Frontal cortex (tissue), 4 donors: ENCODE measurements at places on chromosomes 12 and 14.

DNA sequence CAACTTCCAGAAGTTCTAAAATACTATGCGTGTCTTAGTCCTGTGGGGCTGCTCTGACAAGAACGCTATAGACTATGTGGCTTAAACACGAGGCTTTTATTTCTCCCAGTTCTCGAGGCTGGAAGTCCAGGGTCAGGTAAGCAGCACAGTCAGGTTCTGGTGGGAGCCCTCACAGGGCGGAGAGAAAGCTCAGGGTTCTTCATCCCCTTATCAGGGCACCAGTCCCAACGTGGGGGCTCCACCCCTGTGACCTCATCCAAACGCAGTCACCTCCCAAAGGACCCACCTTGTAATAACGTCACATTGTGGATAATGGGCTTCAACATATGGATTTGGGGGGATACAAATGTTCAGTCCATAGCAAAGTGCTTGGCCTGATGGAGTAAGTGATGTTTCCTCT is 37.1 kb upstream of the TC2N start:
- no peak for DNase-seq

- no peak for DNase-seq
These were observed 71.0 kb downstream of the NUAK1 start for GRCh38 chr12:106067606-106068205.

DNA sequence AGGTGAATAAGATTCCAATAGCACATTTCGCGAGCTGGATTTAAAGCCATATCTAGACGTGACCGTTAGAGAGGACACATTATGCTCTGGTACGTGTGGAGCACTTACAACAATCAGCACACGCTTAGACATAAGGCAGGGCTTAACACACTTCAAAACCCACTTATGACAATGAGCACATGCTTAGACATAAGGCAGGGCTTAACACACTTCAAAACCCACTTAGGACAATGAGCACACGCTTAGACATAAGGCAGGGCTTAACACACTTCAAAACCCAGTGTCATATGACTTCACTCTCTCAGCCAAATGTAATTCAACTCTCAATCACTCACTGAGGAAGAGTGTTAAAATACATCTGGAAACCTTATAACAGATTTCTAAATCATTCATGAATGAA is 11.2 kb upstream of the PLD4 start:
- DNase-seq = no peak

DNA sequence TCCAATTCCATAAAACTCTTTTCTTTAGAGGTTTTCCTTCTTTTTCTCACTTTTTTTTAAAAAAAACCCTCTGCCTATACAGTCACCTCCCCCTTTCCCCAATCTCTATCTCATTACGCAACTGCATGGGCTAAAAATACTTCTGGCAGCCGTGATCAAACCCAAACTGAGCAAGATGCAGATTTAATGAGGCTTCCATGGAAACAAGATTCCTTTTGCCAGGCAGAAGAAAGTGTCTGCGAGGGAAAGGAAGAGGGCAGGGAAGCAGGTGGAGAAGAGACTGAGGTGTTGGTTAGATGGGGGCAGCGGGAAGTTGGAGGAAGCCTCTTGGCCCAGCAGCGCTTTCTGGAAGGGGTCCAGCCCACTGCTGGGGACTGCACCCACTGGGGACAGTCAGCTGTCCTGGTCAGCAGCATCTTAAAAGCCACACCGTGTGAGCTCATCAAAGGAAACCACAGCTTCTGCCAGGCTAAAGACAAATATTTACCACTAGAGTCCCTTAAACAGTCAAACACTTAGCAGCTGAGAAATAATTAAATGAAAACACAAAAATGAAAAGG is 90.4 kb downstream of the SLC8A3 start:
- DNase-seq = no peak

DNA sequence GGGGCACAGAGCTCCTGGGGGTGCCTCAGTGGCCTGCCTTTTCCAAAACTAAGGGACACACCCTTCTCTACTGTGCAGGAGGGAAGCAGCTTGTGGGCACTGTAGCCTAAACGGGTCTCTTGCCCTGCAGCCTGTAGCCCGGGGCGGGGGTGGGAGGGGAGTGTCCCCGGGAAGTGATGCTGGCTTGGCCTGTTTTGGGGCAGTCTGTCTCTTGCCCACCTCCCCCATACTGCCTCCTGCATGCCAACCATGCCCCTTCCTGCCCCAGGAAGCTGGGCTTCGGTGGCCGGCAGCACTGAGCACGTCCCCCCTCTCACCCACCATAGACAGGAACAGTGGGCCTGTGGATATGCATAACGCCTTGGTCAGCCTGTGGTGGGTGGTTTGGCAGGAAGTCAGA is 43.4 kb downstream of the PRIMA1 start:
- DNase-seq = no peak

DNA sequence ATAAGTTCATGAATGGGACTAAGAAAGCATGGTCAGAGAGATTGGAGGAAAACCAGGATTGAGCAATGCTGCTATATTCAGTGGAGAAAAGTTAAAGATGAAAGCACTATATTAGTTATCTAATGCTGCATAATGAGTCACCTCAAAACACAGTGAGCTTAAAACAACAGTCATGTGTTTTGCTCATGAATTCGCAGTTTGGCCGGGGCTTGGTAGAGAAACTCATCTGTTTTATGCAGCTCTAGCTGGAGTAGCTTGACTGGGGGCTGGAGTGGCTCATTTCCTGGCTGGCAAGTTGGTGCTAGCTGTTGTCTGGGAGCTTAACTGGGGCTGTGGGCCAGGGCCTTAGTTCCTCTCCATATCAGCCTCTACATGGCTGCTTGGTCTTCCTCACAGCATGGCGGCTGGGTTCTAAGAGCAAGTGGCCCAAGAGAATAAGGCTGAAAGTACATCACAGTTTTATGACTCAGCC is 90.1 kb downstream of the ADCK1 start:
- DNase-seq = no peak

GRCh38 chr14:37082449-37082848 is 90.0 kb downstream of the SLC25A21 start:
- DNase-seq = no peak

DNA sequence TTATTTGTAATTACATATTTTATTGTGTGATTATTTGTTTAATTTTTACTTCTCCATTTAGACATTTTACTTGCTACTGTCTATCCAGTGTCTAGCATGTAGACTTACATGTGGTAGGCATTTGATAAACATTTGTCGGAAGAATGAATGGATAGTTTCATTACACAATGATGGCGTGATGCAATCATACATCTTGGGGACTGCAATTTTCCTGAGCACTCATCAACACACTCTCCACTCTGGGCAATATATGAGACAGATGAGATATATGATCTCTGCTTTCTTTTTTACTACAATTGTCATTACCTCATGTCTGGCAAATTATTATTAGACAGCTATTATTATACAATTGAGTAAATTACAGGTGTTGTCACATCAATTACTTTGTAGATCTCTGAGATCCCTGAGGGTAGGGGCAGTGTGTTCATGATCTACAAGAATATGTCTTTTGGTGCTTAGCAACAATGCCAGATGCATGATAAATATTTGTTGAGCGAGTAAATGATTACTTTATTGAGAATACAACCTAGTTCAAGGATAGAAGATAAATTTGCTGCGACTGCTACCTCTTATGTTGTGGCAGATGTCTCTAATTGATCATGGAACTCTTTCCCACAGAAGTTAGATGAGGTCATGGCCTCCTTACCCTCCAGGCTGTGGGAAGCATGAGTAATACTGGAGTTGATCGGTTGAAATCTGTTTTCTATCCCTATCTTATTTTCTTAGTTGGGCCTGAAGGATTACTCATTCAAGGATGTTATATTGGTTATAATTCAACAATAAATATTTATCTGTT is 416.0 kb downstream of the LRIG3 start:
- DNase-seq = no peak

GRCh38 chr12:121596526-121596925 is 15.7 kb upstream of the KDM2B start:
- no peak for DNase-seq

GRCh38 chr12:123280971-123281370 is 9.3 kb upstream of the CDK2AP1 start:
- DNase-seq = no peak

DNA sequence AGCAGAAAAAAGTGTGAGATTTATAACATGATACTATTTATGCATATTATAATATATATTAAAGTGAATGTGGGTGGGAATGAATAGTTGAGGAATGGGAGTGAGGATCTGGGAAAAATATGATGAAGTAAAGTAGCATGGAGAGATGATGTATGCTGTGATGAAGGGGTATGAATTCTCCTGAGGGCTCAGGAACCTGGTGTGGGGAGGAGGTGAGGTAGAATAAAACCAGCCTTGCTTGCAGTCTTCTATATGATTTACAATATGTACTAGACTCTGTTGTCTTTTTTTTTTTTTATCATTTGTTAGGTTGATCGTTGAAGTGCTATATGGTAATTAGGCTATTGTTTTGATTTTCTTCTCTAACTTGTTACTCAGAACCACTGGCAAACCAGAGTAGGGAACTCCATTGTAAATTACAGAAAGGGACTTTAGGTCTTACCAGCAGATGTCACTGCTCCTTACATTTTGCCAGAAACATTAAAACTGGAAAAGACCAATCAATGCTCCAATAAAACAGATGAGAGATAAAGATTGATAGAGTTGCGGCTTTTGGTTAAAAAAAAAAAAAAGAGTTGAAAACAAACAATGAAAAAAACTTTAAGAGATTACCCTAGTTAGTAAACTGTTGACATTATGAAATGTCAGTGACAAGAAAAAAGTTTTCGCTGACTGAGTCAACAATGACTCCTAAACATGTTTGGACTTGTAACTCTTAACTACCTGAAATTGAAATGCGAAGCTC is 39.9 kb downstream of the ATL1 start:
- no peak for DNase-seq

DNA sequence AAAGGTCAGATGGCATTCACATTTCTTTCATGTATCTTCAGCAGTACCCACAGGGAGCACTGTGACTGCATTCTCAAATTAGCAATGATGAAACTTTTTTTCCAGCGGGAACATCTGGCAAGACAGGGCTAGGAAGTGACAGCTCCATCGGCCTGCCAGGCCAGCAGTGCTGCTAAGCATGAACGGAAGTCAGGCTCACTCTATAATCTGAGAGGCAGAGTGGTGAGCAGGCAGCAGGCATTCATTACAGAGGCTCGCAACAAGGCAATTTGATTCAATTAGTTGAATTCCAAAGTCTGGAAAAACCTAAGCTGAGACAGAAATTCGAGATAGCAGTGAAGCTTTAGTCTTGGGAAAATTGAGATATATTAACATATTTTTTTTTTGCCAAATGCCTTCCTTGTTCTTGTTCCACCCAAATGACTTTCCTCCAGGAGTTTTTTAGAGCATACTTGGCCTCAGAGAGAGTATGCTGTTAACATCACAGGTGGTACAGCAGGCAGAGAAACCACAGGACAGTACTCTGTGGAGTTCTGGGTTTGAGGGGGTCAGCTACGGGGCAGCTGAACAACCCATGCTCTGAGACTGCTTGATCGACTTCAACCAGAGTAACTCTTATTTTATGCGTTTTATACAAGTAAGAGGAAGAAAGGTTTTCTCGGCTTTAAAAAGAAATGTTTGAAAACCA is 414.9 kb downstream of the APAF1 start:
- no peak for DNase-seq

DNA sequence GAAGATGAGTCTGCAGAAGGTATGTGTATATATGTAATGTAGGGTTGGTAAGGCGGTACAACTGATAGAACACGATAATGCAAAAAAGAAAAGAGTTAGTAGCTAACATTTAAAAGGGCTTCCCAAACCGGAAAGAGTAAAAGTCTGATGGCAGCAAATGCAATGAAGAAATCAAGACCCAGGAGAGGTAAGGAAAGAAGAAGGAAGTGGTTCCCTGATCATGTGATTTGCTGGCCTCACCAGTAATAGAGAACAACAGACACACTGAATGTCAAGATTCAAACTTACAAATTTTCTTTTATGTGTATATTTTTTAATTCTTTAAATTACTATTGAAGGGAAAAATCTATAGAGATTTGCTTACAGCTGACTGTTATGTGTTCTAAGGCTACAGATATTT is 18.4 kb downstream of the ZFC3H1 start:
- DNase-seq = no peak

GRCh38 chr14:50733494-50733893 is 65.4 kb upstream of the SAV1 start:
- no peak for DNase-seq

GRCh38 chr12:95439461-95440230 is 34.3 kb upstream of the METAP2 start:
- no peak for DNase-seq

DNA sequence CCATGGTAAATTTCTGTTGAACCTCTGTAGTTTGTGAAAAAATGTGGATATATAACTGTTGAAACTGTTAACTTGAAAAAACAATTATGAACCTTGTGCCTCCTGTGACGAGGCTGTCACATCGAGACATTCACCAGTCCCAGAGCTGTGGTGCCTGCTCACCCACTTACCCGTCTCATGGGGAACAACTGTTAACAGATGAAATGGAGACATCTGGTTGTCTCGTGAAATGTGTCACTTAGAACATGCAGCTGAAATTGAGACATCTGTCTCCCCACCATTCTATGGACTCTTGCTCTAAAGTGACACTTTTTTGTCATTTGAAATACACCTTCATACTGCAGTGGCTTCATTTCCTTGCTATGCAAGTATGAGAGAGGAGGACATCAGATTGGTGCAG is 240.6 kb downstream of the GXYLT1 start:
- DNase-seq = no peak

DNA sequence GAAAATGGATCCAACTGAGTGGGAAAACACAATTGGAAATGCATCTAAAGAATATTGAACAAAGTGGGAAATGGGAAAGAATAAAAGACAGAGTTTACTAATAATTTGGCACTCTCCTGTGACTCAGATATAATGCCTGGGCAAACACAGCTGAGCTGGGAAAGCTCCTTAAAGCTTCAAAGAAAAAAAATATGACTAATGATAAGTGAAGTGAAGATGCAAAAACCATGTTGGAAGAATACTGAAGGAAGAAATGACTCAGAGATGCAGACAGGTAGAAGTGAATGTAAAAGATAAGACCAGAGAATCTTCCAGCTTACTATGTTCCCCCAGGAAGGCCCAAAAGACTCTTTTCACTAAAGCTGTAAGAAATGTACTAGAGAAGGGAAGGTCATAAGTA is 62.4 kb upstream of the FOXG1 start:
- no peak for DNase-seq

GRCh38 chr12:588646-589045 is 74.6 kb downstream of the NINJ2 start:
- DNase-seq = no peak
